GM06990 (cell line): ENCODE measurements at places on chromosomes 7 and 10.

DNA sequence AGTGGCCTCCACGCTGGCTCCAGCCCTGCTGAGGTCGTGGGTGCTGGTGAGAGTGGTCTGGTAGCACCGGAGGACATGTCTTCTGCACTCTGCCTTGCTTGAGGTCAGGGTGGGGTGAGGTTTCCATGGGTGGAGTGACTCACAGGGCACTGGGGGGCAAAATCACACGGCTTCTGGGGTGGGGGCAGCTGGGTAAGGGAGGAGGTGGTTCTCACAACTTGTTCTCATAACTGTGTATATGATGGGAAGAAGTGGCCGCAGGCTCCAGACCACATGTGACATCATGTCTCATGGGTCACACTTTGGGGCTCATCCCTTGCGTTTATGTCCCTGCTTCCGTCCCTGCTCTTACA, 884 bp upstream of the PRF1 start:
- no peak for DNase-seq

GRCh38 chr10:49784681-49785080, 22.6 kb upstream of the OGDHL start:
- DNase-seq, result no peak

GRCh38 chr10:82390866-82391658, 516.1 kb downstream of the NRG3 start:
- DNase-seq, result no peak

GRCh38 chr10:71359364-71360046, 37.2 kb upstream of the CDH23 start:
- peak; percentile 37 for DNase-seq

DNA sequence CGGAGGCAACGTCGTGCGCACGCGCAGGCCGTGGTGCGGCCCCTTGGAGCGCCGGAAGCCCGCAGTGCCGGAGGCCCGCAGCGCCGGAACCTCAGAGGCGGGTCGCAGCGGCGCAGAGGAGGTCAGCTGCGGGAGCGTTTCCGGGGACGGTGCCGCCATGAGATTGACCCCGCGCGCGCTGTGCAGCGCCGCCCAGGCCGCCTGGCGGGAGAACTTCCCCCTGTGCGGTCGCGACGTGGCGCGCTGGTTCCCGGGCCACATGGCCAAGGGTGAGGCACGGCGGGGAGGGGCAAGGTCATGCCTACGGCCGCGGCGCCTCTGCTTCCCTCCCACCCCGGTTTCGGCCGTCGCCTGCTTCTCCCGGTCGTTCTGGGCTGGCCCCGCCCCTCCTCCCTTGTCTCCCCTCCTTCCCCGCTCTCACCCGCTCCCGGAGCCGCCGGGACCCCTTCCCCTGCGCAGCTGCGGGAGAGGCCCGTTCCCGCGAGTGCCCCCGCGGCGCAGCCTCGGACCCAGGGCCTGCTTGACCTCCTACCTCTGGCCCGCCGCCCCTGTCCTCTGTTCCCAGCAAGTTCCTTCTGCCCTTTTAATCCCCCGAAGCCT, at the start of gene MTG1:
MTG1 (plus strand) TSS at position 94 of the 600 bp plus-strand sequence; CDS start at position 158, 64 bp downstream.
- DNase-seq, result peak; percentile 97

DNA sequence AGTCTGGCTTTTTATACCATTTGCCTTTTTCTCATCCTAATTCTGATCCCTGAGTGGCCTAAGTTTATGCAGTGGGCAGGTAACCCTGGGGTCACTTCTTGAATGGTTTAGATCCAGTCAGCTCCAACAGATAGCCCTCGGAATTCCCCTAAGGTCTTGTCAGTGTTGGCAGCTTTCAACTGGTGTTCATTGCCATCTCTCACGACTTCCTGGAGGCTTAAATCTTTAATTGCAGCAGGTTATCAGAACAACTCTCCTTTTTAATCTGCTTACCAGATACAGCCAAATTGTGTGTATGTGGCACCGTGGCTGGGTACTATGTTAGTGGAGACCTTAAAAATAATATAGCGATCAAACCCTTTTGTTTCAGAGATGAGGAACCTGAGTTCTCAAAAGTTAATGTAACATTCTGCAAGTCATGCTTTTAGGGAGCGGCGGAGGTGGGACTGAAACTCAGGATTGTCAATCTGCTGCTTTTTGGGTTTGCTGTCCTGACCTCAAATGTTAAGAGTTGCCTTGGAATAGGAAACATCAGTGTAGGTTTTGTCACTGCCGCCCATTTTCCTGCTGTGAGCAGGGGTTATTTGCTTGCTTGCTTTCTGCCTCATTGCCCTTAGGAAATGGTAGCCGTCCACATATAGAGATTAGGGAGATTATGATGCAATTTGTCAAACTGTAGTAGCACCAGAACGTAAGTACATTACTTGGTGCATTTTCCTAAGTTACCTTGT, 818 bp downstream of the DLD start:
- DNase-seq, result no peak

- no peak for DNase-seq
Measured at GRCh38 chr7:123774496-123774895, 25.7 kb upstream of the WASL start.

DNA sequence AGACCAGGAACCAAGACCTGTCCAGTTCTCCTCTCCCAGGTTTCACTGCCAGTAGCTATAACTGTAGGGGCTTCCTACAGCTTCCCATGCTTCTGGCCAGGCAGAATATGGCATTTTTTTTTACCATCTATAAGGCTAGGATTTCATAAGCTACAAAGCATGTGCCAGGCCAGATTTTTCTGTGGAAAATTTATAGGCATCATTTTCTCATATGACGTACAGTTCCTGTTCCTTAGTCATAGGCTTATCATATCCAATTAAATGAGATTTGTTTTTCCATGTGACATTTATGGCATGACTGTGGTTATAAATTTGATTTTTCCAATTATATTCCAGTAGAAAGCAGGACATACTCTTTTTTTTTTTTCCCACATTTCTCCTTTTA, 208.6 kb upstream of the NPY start:
- DNase-seq, result no peak

- DNase-seq, result no peak
Measured at GRCh38 chr10:12699258-12699700, 302.2 kb downstream of the CCDC3 start.

- DNase-seq, result no peak
Measured at GRCh38 chr10:48493083-48493871, 111.6 kb downstream of the ARHGAP22 start.

DNA sequence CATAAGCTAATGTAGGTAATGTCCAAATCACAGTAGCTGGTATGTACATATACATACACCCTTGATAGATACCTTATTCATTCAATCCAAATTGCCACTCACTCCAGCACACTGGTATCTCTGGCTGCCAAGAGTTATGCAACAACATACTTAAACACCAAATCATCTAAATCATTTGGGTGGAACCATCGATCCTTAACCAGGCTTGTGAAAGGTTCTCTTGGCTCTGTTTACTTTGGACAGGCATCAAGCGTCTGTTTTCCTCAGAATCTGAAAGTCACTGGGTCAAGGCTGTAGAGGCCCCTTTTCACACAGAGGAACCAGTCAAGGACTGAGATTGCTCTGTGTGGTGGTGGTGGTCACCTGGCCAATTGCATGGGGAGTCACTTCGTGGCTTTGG, 24.6 kb downstream of the JAZF1 start:
- DNase-seq, result no peak

GRCh38 chr7:44431091-44431608, 59.3 kb downstream of the NUDCD3 start:
- DNase-seq, result peak; percentile 19

- no peak for DNase-seq
Measured at GRCh38 chr10:50373821-50374501, 122.6 kb upstream of the ASAH2 start.

- no peak for DNase-seq
Measured at GRCh38 chr10:71159892-71160291, 52.5 kb upstream of the UNC5B start.

DNA sequence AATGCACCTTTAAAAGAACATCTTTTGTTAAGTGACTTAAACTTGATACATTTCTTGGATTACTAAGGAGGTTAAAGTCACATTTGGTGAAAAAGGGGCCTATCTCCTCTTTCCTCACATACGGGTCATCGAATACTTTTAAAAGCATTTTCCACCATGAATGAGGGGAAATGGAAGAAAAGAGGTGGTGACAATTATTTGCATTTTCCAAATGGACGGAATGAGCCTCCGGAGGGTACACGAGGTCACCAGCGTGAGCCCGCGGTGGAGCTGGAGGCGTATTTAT, 1.0 kb upstream of the BMPR1A start:
- DNase-seq, result no peak

DNA sequence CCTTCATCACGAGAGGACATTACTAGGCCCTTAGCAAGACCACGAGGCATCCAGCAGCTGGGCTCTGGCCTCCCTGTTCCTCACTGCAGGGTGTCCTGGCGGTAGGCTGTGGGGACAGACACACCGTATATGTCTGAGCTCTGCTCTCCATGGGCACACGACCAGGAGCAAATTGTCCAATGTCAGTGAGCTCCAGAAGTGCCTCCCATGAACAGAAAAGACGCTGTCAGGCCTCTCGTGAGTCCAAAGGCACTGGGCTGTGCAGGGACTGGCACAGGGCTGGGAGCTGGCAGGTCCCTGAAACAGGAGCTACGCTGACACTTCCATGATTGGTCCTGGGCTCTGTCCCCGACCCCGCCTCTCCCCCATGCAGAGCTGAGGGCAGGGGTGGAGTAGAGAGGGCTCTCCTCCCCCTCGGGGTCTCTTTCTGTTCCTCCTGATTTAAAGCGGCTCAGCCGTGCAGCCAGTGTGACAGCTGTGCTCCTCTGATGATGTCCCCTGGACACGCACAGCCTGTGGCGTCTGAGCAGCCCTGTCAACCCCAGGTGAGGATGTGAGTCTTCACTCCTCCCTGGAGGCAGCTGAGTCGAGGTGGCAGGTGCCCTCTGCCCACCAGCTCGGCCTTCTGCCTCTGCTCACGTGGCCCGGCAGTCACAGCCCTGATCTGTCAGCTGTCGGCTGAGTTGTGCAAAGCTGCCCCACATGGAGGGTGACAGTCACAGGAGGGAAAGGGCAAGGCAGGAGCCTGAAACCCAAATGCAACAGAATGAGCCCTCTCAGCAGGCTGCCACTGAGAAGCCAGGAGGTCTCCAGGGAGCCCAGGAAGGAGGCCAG, 13.0 kb downstream of the ANTXRL start:
- no peak for DNase-seq

DNA sequence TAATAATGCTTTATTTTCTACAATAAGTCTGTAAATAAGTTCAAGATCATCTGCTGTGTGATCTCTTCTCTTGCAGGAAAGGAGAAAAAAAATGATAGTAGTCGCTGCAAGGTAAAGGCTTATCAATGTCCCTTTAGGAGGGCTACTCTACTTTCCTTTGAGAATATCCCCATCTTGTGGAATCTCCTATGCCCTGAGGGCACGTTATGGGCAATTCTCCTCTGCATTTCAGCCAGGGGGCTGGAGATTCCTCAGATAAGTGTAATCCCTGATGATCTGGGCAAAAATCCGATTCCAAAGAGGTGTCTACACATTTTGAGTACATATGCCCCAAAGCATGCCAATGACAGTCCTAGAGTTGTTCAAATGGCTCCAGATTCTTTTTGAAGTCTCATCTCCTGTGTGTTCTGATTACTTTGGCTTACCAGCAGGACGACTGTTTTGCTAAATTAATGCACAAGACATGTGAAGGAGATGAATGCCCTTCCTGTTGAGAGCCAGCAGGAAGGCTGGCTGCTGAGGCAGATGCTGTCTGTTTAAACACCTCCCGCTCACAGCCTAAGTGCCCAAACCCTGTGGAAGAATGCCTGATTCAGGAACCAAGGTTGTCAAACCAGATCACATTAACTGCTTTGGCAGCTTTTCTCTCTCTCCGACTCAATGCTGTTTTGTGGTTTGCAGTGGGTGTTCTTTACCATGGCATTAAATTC, 171.2 kb upstream of the COL1A2 start:
- DNase-seq, result no peak

- DNase-seq, result no peak
Measured at GRCh38 chr7:112594397-112594796, 113.6 kb downstream of the LSMEM1 start.

- DNase-seq, result no peak
Measured at GRCh38 chr10:35347899-35348608, 11.7 kb downstream of the CCNY start.

GRCh38 chr10:130740166-130740565, 571.4 kb downstream of the TCERG1L start:
- DNase-seq, result no peak

DNA sequence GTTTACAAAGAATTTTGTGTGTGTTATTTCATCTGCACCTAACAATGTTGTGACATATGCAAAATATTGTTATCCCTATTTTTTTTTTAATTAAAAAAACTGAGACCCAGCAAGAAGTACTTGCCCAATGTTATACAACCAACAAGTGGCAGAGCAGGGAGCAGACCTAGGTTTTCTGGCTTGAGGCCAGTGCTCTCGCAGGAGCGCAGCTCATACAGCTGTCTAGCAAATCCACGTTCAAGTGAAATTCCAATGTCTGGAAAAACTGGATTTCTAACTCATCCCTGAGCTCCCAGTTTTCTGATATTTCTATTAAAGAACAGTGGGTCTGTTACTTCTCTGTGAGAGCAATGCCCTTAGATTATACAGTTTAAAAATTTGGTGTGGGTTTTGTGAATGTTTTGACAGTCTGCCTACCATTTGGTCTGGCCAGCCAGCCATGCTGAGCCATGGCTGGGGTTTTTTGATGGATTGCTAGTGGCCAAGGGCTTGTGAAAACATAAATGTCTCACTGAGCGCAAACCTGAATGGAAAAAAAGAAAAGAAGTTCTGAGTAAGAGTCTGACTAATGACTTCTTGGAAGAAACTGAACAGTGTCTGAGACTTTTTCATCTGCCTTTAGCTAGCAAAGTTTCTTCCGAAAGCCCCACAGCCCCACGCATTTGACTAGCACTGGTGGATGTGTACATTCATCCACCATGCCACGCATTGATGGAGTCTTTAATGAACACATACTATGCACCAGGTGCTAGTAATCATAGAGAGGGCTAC, 15.4 kb upstream of the PRF1 start:
- DNase-seq, result no peak

DNA sequence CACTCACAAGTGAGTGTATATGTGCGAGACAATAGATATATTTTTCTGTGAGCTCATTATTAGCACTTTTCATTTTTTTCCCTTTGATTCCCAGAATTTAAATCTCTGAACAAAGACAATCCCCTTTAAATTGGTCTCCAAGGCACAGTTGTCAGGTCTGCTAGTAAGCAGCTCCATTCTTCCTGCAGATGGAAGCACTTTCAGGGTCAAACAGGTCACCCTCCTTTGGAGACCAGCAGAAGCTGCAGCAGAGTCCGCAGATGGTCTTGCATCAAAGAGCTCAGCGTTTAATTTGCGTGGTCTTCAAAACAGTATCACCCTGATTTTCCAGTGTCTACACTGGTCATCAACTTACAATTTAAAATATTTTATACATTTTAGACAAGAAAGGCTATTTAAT, 543.8 kb downstream of the ARL4A start:
- DNase-seq, result no peak

DNA sequence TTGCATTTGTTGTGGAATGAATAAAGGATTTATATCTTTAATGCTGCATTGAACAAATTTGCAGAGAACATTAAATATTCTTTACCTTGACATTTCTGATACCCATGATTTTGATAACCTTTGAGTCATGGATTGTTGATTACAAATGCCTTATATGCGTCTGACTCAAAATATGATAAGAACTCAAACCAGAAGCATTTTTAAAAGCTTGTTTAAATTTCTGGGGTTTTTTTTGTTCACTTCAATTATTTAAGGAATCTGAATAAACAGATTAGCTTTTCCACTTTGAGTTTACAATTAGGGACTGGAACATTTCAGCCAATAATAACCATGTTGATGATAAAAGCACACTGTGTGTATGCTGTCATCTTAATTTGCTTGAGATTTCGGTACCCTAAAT, 253.5 kb downstream of the NRG3 start:
- no peak for DNase-seq

GRCh38 chr10:129513312-129513711, 46.3 kb downstream of the MGMT start:
- no peak for DNase-seq

- no peak for DNase-seq
Measured at GRCh38 chr7:140696024-140696679, 356 bp upstream of the NDUFB2 start.
